ENCODE measurements at places on chromosomes 16 and 17. TPM values are rescaled to one million over a fixed set of nuclear protein-coding genes. Genes with fewer than 3 reads are reported as not detected.

CD300LG gene
- total RNA-seq, result not detected

TMEM114 gene
- total RNA-seq, result not detected

TMEM100 gene
- not detected for total RNA-seq

MRM3 gene
- 29.3 TPM for total RNA-seq

ARHGDIG gene
- 0.82 TPM for total RNA-seq

ABCC11 gene
- 0.09 TPM for total RNA-seq

CNTNAP4 gene
- total RNA-seq, result not detected

HOXB5 gene
- not detected for total RNA-seq

RABEP1 gene
- total RNA-seq, result 53.2 TPM

EXOC3L1 gene
- total RNA-seq, result not detected

DNA sequence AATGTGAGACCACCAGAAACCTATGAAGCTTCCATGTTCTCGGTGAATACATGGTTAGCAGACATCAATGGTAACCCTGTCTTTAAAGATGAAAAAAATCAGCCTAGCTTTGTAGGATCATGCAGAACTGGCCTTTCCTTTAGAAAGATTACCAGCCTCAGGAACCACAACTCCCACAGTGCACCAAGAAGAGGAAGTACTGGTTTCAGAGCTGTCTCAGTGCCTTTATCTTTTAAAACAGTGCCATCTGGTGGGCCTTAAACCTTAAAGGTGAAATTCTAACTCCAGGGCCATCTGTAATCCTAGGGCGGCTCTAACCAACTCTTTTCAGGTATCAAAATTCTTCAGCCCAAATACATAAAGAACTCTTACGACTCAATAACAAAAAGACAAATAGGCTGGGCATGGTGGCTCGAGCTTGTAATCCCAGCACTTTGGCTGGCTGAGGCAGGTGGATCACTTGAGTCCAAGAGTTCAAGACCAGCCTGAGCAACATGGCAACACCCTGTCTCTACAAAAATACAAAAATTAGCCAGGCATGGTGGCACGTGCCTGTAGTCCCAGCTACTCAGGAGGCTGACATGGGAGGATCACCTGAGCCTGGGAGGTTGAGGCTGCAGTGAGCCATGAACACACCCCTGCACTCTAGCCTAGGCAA is 5.4 kb downstream of the ATPAF2 start:
- DNase-seq, result peak; percentile 35
- peaks cover 28% of the 10 kb centered on the region for H3K4me1 ChIP-seq

GRCh38 chr16:69105501-69106361 is at the start of gene HAS3:
Gene HAS3, plus strand, starts transcription at chr16:69105653. Its CDS starts 3,743 bp downstream, at chr16:69109396.
- H3K27ac ChIP-seq, result no peak within 1 kb of the TSS
- H3K4me3 ChIP-seq, result peak within 1 kb of the TSS; percentile 84

DNA sequence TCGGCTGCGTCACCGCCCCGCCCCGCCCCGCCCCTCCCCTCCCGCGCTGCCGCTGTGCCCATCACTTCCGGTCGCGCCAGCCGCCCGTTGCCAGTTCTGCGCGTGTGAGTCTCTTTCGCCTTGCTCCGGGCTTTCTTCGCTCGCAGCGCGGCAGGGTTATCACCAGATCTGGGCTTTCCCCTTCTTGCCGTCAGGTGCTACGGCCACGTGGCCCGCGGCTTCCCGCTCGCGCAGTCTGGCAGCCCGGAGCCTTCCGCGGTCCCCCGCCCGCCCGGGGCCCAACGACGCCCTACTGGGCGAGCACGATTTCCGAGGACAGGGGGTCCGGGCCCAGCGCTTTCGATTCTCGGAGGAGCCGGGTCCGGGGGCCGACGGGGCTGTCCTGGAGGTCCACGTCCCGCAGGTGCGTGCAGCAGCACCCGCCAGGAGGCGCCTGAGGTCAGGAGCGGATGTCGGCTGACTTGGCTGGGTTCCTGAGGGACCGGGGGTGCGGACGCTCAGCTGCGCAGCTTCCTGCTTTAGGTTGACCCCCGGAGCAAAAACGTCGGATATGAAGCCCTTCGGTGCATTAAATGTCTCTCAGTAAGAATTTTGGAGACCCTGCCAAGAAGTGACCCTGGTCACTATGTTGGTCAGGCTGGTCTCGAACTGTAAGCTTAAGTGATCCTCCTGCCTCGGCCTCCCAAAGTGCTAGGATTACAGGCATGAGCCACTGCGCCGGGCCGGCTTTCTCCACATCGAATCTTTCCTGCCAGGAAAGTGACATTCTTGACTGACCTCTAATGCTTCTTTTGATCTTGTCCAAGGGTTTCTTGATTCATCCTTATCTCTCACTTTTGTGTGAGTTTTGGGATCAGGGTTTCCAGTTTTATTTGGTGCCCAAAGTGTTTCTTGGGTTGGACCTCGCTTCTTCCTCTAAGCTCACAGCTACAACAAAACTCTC is at the start of gene METTL23:
Gene METTL23 (plus strand): TSS at position 64 of the 943 bp plus-strand sequence. CDS start 2,872 bp downstream, outside the sequence.
- no peak for DNase-seq
- peaks cover 73% of the 10 kb centered on the region for H3K36me3 ChIP-seq
- no peaks in the 10 kb centered on the region for H3K27me3 ChIP-seq
- peak within 1 kb of the TSS; percentile 91 for H3K4me3 ChIP-seq
- peak within 1 kb of the TSS; percentile 93 for H3K27ac ChIP-seq

DNA sequence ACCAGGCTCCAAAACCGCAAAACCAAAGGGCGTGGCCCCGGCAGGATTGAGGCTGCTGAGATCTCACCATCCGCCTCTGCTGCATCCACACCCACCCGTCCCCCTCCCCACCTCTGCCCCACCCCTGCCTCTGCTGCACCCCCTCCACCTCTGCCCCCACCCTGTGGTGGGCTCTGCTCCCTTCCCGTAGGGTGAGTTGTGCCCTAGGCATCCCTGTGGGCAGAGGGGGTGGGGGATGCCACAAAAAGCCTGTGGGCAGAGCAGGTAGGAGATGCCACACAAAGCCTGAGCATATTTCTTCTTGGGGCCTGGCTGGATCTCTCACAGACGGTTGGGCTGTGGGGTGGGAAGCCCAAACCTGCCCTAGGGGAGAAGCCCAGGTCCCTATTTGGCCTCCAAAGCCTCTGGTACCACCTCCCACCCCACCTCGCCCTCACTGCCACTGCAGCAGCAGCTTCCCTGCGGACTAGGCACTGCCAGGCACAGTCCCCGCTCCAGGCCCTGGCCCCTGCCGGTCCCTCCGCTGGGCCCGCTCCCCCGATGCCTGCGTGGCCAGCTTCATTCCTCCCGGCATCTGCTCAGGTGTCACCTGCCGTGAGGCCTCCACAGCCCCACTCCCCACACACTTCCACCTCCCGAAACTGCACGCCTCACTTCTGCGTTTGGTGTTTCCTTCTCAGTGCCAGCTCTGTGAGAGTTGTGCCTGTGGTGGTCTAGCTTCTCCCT is 11.3 kb upstream of the PABPN1L start:
- no peaks in the 10 kb centered on the region for H3K27me3 ChIP-seq
- no peak for DNase-seq
- no peaks in the 10 kb centered on the region for H3K36me3 ChIP-seq

- no peak overlapping the region for H3K27ac ChIP-seq
- H3K36me3 ChIP-seq, result no peaks in the 10 kb centered on the region
- no peaks in the 10 kb centered on the region for H3K4me1 ChIP-seq
Observed at GRCh38 chr16:48013491-48013901, 142.3 kb downstream of the ABCC12 start.

- H3K4me1 ChIP-seq, result peaks cover 2% of the 10 kb centered on the region
- H3K27ac ChIP-seq, result no peak overlapping the region
- H3K27me3 ChIP-seq, result no peaks in the 10 kb centered on the region
- DNase-seq, result no peak
Observed at GRCh38 chr17:5399767-5400166, 19.7 kb downstream of the NUP88 start.

DNA sequence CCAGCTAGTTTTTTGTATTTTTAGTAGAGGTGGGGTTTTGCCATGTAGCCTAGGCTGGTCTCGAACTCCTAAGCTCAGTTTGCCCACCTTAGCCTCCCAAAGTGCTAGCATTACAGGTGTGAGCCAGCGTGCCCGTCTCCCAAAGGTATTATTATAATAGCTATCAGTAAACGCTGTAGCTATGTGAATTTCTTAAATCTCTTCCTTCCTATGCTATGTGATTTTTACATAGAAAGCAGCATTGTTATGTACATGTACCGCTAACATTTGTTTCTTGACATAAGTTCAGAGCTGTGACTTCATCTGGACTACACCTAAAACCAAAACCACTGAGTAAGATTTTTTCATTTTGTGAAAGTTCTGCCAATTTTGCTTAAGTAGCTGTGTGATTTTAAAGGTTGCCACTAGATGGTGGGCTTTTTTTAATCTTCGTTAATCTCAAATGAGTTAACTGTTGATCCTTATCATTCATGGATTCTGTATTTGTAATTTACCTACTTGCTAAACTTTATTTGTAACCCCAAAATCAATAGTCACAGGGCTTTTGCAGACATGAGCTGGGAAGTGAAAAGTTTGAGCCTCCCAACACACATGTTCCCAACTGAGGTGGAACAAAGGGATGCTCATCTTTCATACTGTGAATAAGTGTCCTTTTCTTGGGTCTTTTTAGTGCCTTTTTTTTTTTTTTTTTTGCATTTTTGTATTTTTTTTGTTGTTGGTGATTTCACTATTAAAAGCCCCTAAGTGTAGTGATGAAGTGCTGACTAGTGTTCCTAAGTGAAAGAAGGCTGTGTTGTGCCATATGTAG is 21.9 kb downstream of the PRKAR1A start:
- peaks cover 7% of the 10 kb centered on the region for H3K4me1 ChIP-seq
- H3K27ac ChIP-seq, result peak overlapping the region; percentile 53
- H3K4me3 ChIP-seq, result no peak overlapping the region
- no peaks in the 10 kb centered on the region for H3K27me3 ChIP-seq

GRCh38 chr17:32912218-32912897 is 15.6 kb upstream of the TMEM98 start:
- no peaks in the 10 kb centered on the region for H3K36me3 ChIP-seq
- H3K27ac ChIP-seq, result no peak overlapping the region
- H3K4me1 ChIP-seq, result peaks cover 58% of the 10 kb centered on the region
- peak; percentile 6 for DNase-seq
- no peaks in the 10 kb centered on the region for H3K27me3 ChIP-seq

DNA sequence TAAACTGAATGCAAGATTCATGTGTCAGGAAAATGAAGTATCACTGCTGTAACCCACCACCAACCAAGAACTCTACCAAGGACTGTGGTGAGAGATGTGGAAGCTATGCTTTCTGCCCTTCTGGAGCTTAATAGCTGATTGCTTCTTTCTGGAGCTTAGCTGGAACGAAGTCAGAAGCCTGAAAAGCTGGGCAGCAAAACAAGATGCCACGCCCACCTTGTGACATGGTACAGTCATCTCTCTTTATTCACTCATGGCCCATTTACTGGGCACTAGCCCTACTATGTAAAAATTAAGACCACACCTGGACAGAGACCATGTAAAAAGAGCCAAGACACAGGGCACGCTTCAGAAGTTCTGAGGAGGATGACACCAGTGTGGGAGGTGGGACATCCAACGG is 48.1 kb downstream of the TEX2 start:
- H3K27me3 ChIP-seq, result no peaks in the 10 kb centered on the region
- H3K36me3 ChIP-seq, result peaks cover 19% of the 10 kb centered on the region
- no peak for DNase-seq
- H3K4me1 ChIP-seq, result peaks cover 21% of the 10 kb centered on the region

GRCh38 chr17:45828582-45829133 is 16.0 kb upstream of the SPPL2C start:
- H3K4me1 ChIP-seq, result no peaks in the 10 kb centered on the region
- no peaks in the 10 kb centered on the region for H3K27me3 ChIP-seq
- no peak overlapping the region for H3K27ac ChIP-seq
- no peak for DNase-seq

DNA sequence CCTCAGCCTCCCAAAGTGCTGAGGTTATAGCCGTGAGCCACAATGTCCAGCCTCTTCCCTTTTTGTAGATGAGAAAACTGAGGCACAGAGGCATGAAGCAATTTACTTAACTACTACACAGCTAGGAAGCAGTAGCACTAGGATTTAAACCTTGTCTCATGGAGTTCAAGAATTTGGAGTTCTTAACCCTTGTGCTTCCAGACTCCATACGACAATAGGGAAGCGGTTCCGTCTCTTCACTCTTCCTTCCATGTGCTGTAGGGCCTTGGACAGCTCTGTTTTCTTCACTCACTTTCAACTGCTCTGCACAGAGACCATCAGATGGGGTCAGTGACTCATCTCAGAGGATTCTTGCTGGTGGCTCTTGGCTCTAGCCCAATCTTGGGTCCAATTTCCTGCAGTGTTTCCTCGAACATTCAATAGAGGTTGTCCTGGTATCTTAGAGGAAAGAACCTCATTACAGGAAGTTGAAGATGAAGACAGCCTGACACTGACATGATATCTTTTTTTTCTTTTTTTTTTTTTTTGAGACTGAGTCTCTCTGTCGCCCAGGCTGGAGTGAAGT is 19.3 kb downstream of the ITGAL start:
- peaks cover 71% of the 10 kb centered on the region for H3K36me3 ChIP-seq
- DNase-seq, result no peak
- no peaks in the 10 kb centered on the region for H3K27me3 ChIP-seq
- H3K4me3 ChIP-seq, result no peak overlapping the region
- H3K27ac ChIP-seq, result peak overlapping the region; percentile 75

- no peaks in the 10 kb centered on the region for H3K27me3 ChIP-seq
- no peak overlapping the region for H3K4me3 ChIP-seq
- H3K4me1 ChIP-seq, result peaks cover 35% of the 10 kb centered on the region
- DNase-seq, result no peak
- no peak overlapping the region for H3K27ac ChIP-seq
Observed at GRCh38 chr16:85563515-85564276, 49.4 kb upstream of the GSE1 start.

GRCh38 chr16:51807551-51807950 is 656.5 kb upstream of the SALL1 start:
- no peaks in the 10 kb centered on the region for H3K27me3 ChIP-seq
- no peak for DNase-seq
- no peak overlapping the region for H3K4me3 ChIP-seq
- H3K36me3 ChIP-seq, result no peaks in the 10 kb centered on the region

DNA sequence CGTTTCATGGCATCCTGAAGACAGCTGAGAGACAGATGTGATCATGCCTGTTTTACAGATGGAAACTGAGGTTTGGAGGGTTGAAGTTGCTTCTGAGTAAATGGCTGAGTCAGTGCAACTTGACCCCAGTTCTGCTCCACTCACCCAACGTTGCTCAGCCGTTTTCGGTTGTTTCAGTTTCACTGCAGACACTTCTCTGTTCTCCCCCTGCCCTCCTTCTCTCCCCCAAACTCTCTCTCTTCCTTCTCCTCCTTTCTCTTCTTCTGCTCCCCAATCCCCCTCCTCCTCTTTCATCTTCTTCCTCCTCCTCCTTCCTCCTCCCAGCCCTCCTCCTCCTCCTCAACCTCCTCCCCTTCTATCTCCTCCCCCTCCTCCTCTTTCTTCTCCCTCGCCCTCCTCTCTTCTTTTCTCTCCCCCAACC is 9.4 kb upstream of the CEP20 start:
- H3K27ac ChIP-seq, result peak overlapping the region; percentile 92
- no peaks in the 10 kb centered on the region for H3K27me3 ChIP-seq
- DNase-seq, result peak; percentile 45
- H3K4me1 ChIP-seq, result peaks cover 38% of the 10 kb centered on the region

GRCh38 chr17:34254651-34255380 is at the start of gene CCL2:
Gene CCL2, plus strand, starts transcription at chr17:34255285. Its CDS starts 65 bp downstream, at chr17:34255350.
- no peak for DNase-seq
- peaks cover 4% of the 10 kb centered on the region for H3K4me1 ChIP-seq
- peaks cover 50% of the 10 kb centered on the region for H3K27me3 ChIP-seq
- H3K4me3 ChIP-seq, result no peak within 1 kb of the TSS

GRCh38 chr17:44095647-44096496 is 25.3 kb downstream of the G6PC3 start:
- H3K27me3 ChIP-seq, result no peaks in the 10 kb centered on the region
- no peak overlapping the region for H3K27ac ChIP-seq
- peaks cover 6% of the 10 kb centered on the region for H3K4me1 ChIP-seq
- DNase-seq, result no peak
- peaks cover 3% of the 10 kb centered on the region for H3K36me3 ChIP-seq
